ENCODE measurements at places on chromosomes 6 and 20.
A peak's percentile ranks its signal among the peaks of the same experiment; 100 is the strongest.

DNA sequence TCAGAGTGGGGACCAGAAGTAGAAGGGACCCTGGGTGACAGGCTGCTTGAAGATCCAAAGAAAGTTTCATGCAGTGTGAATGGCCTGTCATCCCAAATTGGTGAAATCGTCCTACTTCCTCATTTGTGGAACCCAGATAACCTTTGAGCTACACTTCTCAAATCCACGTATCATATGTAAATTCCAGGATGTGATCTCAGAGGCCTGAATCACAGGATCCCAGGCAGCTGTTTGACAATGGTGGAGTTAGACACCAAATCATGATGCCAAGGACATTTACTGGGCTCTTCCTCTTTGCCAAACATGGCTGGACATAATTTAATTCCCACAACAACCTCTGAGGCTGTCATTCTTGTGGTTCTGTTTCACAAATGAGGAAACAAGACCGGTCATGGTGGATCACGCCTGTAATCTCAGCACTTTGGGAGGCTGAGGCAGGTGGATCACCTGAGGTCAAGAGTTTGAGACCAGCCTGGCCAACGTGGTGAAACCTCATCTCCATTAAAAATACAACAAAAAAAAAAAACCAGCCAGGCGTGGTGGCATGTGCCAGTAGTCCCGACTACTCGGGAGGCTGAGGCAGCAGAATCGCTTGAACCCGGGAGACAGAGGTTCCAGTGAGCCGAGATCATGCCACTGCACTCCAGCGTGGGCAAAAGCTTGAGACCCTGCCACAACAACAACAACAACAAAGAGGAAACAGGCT, 39.9 kb upstream of the TTPAL start:
- DNase-seq: no peak

DNA sequence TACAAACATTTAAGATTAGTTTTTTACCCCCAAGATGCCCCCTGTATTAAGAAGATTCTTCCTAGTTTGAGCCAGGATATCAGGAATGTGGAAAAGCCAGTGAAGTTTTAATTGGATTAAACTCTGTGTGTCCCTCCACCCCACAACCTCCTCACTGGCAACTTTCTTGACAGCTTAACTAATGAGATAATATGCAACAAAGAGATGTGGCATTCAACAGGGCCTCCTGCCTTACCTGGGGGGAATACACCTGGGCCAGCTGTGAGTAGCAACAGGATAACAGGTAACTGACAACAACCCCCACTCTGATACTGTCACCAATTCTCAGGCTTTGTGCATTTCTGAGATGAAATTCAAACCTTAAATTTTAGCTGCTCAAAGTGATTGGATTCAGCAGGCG, 512.3 kb downstream of the TFAP2B start:
- DNase-seq: no peak

DNA sequence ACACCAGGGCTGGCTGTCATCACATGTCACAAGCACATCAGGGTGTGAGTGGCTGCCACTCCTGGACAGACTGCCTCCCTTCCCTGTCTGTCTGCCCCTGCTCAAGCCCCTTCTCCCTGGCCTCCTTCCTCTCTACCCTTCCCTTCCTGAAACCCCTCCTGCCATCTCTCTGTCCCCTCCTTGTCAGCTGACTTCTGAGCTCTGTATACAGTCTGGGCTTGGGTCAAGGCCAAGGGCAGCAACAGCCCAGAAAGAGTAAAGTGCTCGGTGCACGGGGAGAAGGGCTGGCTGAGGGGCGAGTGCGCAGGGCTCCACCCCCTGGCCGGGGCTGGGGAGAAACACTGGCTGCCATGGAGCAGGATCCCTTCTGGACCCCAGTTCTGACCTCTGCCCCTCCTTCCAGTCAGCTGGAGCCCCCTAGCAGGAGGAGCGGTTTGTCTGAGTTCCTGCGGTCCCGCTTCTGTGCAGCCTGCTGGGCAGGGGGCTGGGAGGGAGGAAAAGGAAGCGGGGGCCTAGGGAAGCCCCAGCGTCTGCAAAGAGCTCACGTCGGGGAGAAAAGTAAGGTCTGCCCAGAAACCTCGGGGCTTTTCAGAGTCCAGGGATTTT, 2.0 kb downstream of the LKAAEAR1 start:
- no peak for DNase-seq

GRCh38 chr20:23326774-23327173, 23.8 kb upstream of the NXT1 start:
- no peak for DNase-seq

GRCh38 chr6:6890400-6890858, 217.3 kb upstream of the RREB1 start:
- no peak for DNase-seq

DNA sequence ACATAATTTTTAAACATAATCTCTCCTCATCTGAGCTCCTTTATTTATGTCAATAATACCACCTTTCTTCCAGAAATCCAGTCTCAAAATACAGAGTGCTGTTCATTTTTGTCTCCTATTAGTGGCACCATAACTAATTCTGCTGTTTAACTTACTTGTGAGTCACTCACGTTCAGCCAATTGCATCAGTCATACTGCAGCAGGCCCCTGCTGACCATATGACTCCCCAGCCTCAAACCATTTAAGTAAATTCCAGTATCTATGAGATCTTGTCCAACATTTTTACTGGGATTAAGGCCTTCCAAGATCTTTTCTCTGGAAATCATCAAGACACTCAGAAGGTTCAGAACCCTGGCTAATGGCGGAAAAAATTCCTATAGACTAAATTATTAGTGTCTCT, 982.2 kb upstream of the MAP3K7 start:
- no peak for DNase-seq

DNA sequence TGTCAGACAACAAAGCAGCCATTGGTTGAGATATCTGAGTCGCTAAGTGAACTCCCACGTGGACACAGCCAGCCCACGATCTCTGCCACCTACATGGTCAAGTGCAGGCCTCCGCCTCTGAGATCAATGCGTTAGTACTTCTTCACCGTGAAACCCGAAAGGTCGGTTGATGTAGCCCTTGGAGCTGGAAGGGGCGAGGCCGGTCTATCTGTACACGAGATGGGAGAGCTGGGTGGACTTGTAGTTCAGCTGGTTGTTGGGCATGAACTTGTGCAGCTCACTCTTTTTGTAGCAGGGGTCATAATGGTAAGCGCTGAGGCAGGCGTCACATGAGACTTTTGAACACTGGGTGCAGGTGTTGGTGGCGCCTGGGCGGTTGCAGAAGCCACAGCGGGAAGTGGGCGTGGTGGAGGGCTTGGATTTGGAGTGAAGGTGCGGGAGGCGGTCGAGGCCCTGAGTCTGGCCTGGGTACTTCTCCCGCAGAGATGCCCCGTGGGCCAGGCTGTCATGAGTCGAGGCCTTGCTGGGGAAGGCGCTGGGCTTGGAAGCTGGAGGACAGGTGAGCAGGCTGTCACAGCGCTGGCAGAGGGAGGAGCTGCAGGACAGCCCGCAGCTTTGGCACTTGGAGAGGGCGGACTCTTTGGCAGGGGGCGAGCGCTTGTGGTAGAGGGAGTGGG, 9.8 kb downstream of the SPATA2 start:
- no peak for DNase-seq

- DNase-seq: no peak
These were observed 64.1 kb downstream of the NRN1 start for GRCh38 chr6:5942591-5942990.

DNA sequence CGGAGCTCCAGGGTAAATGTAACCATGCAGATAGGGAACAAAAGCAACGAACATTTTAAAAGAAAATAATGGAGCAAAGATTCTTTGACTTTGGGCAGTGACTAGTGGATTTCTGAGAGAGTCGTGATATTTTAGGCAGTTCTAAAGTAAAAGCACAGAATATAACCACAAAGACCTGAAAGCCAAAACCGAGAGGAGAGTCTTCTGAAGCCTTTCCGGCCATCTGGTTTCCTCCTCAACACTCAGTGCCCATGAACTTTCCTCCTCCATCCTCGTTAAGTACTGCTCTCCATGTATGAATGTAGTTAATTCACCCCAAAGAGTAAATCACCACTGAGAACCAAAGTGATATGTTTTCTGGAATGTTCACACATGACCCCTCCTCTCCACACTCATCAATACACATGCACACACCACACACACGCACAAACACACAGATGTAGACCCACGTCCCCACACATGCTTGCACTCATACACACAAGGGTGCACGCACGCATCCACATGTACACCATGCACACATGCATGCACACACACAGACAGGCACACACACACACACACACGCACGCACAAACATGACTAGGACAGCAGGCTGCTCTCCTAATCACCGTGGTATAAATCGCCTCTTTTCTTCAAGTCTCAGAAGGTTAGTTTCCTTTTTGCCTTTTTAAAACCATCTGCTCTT, 109.5 kb downstream of the MYLK4 start:
- no peak for DNase-seq

DNA sequence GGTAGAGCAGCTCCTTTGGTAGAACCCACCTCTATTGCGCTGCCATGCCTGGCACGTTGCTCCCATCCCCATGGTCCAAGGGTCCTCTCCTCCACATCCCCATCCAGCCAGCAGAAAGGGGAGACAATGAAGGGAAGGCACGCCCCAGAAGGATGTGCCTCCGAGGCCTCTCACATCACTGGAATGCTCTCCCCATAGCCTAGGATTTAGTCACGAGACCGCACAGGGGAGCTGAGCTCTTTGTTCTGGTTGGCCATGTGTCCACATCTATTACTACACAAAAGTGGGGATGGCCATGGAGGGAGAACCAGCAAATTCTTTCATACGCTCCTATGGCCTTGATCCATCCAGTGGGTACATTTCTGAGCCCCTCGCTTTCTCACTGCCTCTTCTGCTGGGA, 60.5 kb upstream of the SALL4 start:
- no peak for DNase-seq

GRCh38 chr20:24459733-24460132, 9.7 kb upstream of the SYNDIG1 start:
- no peak for DNase-seq

- DNase-seq: no peak
These were observed 117.5 kb downstream of the EYA4 start for GRCh38 chr6:133358574-133359150.

DNA sequence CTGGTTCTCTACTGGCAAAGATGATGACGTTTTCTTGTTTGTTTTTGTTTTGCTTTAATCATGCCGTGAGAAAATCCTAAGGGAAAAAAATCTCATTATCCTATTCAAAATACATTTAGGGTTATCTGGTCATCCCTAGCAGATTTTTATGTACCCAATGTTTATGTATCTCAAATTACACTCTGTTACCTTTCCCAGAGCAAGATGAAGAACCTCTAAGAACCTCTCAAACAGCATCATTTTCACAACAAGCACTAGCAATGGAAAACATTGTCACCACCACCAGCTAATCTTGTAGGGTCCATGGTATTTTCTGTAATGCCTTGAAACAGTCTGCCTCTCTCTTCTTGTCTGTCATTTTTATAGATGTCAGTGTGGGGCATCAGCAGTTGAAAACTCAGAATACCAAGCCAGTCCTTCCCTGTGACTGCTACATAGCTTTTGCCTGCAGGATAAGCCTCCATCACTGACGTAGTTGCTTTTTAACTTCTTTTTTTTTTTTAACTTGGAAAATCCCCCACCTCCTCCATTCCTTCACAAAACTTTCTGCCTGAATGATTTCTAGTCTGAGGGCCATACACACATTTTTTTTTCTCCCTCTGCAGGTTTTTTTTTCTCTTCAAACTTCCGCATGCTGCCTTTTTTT, 2.4 kb upstream of the SNAP25 start:
- DNase-seq: no peak

DNA sequence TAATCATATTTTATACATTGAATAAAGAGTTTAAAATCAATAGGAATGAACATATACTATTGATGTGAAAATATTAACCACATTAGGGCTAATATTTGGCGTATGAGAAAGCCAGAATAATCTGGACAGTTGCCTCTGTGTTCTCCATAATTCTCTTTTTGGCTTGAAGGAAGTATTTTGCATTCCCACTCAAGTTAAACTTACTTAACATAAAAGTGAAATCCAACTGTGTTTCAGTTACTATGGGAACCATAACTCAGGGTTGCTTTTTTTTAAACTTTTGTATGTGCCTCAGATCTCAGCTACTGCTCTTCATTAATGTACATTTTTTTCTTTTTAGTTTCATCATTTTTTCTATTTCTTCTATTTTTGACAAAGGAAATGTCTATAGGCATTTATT, 479.8 kb downstream of the NKAIN2 start:
- no peak for DNase-seq

- DNase-seq: no peak
These were observed 282.8 kb downstream of the CDH26 start for GRCh38 chr20:60240986-60241385.

GRCh38 chr6:143743301-143744166, 65.8 kb downstream of the PHACTR2 start:
- no peak for DNase-seq

- no peak for DNase-seq
These were observed 179.2 kb upstream of the MCHR2 start for GRCh38 chr6:100173211-100173610.

- DNase-seq: no peak
These were observed 69.1 kb downstream of the FOXA2 start for GRCh38 chr20:22515264-22515663.

- no peak for DNase-seq
These were observed 4.1 kb upstream of the IFT52 start for GRCh38 chr20:43586641-43587040.

- no peak for DNase-seq
These were observed 37.9 kb downstream of the AGPAT4 start for GRCh38 chr6:161235776-161236633.

DNA sequence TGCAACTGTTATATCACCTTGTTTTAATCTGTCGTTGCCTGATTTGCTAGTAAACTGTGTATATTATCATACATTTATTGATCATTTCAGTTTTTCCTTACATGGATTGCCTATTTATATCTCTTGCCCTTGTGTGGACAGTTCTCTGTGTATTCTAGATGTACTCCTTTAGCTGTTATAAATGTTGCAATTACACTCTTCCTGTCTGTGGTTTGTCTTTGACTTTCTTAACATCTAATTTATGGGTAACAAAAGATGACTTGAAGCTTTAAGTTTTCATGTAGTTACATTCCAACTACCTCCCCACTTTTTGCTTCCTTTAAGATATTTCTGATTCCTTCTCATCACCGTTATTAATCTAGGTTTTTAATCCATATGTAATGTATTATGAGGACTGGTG, 22.6 kb downstream of the PLCB1 start:
- DNase-seq: no peak

GRCh38 chr6:158061361-158061708, 79.7 kb downstream of the SYNJ2 start:
- DNase-seq: no peak

- no peak for DNase-seq
These were observed 85.0 kb upstream of the LOC128125822 start for GRCh38 chr6:63487103-63487813.

- DNase-seq: peak; percentile 81
These were observed at the start of gene PYGB for GRCh38 chr20:25247956-25248785. Gene PYGB (plus strand): TSS chr20:25248085. CDS start chr20:25248179, 94 bp downstream.

GRCh38 chr6:99416892-99417767, 8.0 kb downstream of the PNISR start:
- no peak for DNase-seq
